ENCODE measurements at places on chromosomes 13 and 19.

- no peak for DNase-seq
These were observed 10.3 kb downstream of the VSTM2B start for GRCh38 chr19:29535984-29536508.

GRCh38 chr19:38409631-38410133 lies 6.8 kb downstream of the FAM98C start:
- DNase-seq = no peak

DNA sequence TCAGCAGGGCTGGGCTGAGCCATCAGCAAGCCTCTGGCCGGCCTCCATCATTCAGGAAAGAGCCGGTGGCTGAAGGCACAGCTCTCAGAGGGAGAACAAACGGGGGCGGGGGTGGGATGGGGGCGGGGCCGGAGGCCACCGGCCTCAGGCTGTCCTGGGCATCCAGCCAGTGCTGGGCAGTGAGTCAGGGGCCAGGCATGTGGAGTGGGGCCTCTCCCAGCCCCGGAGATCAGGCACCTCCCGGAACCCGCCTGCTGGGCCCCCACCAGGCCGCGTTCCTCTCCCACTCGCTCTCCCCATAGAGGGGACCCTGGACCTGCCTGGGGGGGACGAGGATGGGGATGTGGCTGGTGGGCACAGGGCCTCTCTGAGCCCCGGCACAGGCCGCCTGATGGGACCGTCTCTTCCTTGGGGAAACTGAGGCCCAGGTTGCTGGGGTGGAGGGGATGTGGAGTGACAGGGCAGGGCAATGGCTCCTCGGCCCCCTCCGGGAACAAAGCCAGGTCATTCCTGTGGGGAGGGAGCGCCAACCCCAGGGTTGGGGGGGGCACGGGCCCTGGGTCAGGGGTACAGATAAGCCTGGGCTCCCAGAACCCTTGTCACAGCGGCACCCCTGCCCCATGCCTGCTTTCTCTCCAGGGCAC lies 12.9 kb downstream of the SPC24 start:
- no peak for DNase-seq

DNA sequence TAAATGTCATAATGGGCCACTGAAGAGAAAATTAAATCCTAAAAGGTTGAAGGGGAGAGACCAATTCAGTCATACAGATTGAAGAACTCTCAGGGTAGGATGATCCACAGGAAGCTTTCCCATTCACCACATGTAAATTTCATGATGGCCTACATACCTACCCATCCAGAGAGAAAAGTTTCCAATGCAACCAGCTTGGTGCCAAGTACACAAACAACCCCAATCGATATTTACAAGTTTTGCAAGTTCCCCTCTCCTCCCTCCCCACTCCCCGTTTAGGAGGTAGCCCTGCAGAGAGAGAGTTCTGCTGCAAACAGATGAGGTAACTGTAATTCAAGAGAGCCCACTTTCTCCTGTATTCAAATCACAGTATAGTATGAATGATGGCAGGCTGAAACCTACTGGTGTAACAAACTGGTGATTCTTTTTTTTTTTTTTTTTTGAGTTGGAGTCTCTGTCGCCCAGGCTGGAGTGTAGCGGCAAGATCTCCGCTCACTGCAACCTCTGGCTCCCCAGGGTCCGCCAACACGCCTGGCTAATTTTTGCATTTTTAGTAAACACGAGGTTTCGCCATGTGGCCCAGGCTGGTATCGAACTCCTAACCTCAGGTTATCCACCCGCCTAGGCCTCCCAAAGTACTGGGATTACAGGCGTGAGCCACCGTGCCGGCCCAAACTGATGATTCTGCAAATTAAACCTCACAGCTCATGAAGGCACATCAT lies 14.4 kb downstream of the FOXO1 start:
- no peak for DNase-seq

DNA sequence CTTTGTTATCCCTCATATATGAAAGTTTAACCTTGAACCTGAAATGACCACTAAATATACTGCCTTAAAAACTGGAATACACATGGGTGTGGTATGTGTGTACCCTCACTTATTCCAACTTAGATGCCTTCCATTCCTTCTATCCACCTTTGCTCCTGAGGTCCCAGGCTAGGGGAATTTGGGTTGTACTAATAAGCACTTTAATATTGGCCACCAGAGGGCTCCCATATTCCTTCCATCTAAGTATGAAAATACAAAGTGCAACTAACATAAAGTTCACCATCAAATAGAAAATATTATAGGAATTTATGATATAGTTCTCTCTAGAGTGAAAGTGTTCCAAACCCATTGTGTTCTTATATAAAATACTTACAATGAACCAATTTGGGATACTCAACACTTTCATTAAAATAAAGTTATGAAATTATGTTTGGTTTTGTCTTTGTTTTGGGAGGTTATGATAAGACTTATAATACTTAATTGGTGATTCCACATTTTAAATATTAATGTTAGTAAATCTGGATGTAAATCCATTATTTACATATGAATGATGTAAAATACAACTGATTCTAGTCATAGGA lies 62.3 kb downstream of the ITGBL1 start:
- DNase-seq = no peak

DNA sequence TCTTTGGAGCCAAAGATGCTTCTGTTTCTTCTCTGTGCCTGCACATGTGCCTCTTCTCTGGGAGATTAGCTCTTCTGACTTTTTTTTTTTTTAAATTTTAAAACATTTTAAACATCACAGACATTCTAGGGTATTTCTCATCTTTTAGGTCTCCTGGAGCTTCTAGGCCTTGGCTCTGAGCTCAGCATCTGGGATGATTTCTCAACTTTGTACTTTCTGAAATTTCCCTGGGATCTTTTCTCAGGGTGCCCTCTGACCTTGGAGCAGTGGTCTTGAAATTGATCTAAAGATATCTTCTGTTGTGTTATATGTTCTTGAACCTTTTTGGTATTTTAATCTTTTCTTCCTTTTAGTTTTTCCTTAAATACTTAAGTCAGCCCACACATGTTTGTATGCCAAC lies 6.2 kb downstream of the WASF3 start:
- no peak for DNase-seq

DNA sequence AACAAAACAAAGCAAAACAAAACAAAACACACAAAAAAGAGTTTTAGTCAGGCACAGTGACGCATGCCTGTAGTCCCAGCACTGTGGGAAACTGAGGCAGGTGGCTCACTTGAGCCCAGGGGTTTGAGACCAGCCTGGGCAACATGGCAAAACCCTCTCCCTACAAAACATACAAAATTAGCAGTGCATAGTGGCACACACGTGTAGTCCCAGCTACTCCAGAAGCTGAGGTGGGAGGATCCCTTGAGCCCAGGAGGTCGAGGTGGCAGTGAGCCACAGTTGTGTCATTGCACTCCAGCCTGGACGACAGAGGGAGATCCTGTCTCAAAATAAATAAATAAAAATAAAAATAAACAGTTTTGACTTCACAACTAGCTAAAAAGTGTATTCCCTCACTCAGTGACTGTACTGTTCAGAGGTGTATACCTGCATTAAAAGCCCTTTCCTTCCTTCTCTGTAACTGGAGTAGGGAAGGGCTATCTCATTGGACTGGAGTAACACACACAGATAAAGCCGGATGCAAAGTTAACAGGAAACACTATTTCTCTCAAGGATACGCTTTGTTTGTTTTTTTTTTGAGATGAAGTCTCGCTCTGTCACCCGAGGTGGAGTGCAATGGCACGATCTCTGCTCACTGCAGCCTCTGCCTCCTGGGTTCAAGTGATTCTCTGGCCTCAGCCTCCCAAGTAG lies 3.7 kb upstream of the BAX start:
- DNase-seq = no peak

- DNase-seq = no peak
These were observed 3.0 kb upstream of the AKAP8L start for GRCh38 chr19:15421721-15422260.

GRCh38 chr19:13906521-13906904 lies 512 bp downstream of the CC2D1A start:
- no peak for DNase-seq

- DNase-seq = no peak
These were observed 90.2 kb downstream of the RAB20 start for GRCh38 chr13:110471156-110471832.

GRCh38 chr13:112966776-112967175 lies 2.2 kb upstream of the MCF2L start:
- DNase-seq = no peak

- DNase-seq = no peak
These were observed 204.7 kb upstream of the DACH1 start for GRCh38 chr13:72071713-72072112.

DNA sequence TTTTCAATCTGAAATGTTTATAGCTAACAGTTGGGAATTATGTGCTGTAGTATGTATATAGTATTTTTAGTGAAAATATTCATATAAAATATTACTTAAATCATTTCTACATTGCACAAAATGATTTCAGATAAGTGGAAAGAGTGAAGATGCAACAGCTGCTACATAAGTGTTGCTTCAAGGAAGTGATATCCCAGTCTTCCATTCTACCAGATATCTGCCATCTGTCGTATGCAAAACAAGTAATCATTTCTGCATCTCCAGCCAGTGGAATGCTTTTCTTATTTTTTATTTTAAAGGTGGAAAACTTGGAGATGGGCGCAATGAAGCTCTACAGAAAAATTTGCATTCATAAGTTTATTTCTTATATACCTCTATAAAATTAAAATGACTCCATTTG lies 152.5 kb upstream of the MAB21L1 start:
- DNase-seq = no peak

Data from bone marrow (tissue), 2 donors.